C1 segment of cervical spinal cord (tissue), 14 donors: ENCODE measurements at places on chromosomes 11 and 22.

GRCh38 chr11:106950067-106950491 lies 68.2 kb downstream of the GUCY1A2 start:
- DNase-seq: no peak

DNA sequence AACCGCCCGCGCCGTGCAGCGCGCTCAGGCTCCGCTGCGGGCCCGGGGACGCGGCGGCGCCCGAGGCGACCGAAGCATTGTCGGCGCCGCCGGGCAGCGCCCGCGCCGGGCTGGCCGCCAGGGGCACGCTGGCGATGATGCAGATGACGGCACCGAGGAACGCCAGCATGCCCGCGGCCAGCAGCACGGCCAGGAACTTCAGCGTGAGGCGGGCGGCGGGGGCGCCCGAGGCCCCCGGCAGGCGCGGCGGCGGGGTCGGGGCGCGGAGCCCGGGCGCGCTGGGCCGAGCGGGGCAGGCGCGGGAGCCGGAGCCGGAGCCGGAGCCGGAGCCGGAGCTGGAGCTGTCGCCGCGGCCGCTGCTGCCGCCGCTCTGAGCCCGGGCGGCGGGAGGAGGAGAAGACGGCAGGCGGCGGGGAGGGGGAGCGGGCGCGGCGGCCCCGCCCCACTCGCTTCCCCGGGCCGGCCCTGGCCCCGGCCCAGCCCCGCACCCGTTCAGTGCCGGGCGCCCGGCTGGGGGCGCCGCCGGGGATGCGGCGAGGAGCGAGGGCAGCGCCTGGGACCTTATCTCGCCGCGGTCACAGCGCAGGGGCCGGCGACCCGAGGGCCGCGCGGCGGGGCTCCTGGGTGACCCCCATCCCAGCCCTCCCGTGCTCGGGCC lies at the start of gene NPTXR:
TSS of gene NPTXR (minus strand) at position 372 of the 658 bp plus-strand sequence.
- DNase-seq: peak; percentile 46

GRCh38 chr11:72831521-72832300 lies 17.5 kb downstream of the ATG16L2 start:
- peak; percentile 72 for DNase-seq

- DNase-seq: no peak
Measured at GRCh38 chr11:113991170-113991569, 16.3 kb downstream of the HTR3A start.
